Activated CD8-positive, alpha-beta memory T cell treated with anti-CD3 and anti-CD28 coated beads, Interleukin-2, amount 10 ng/mL, durations not matched to agents 7 days and 5 days (primary cell): ENCODE measurements at places on chromosomes 2 and 18. TPM values are rescaled to one million over a fixed set of nuclear protein-coding genes. Genes with fewer than 3 reads are reported as not detected.

The POTEI gene
- not detected for total RNA-seq

DNA sequence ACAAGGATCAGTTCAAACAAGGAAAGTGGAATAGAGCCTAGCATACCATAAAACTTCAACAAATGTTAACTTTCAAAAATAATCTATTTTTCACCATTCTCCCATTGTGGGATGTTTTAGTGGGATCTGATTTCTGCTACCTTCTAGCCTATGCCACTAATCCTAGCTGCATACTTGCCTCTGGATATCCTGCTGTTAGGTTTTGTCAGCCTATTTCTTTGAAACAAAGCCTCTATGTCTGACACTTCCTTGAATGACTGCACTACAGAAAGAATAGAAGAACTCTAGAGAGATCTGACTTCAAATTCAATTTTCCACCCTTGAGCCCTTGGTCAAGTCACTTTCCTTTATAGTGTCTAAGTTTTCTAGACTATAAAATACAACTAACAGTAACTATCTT lies 291.5 kb downstream of the PTH2R start:
- no peaks in the 10 kb centered on the region for H3K36me3 ChIP-seq
- no peak overlapping the region for H3K27ac ChIP-seq
- H3K27me3 ChIP-seq, result no peaks in the 10 kb centered on the region
- no peak for DNase-seq
- no peak overlapping the region for H3K4me3 ChIP-seq

The PAIP2B gene
- 1.1 TPM for total RNA-seq

The NFATC1 gene
- total RNA-seq, result 27.8 TPM

DNA sequence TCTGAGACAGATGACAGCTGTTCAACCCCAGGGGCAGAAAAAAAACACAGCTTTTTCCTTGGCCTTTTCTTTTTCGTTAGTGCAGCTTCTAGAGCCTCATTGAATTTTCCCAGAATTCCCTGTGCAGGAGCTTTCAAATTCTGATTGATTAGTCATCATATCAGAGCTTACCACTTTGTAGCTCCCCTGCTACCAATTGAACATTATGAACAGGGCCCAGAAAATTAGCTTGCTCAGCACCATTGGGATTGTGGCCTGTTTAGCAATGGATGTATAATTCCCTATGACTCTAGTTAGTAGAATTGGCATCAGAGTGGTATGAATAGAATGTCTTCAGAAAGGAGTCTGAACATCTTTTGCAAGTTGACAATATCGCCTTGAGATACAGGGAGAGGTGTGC lies 631.1 kb downstream of the DCC start:
- H3K36me3 ChIP-seq, result no peaks in the 10 kb centered on the region
- no peak overlapping the region for H3K4me3 ChIP-seq
- no peak for DNase-seq

DNA sequence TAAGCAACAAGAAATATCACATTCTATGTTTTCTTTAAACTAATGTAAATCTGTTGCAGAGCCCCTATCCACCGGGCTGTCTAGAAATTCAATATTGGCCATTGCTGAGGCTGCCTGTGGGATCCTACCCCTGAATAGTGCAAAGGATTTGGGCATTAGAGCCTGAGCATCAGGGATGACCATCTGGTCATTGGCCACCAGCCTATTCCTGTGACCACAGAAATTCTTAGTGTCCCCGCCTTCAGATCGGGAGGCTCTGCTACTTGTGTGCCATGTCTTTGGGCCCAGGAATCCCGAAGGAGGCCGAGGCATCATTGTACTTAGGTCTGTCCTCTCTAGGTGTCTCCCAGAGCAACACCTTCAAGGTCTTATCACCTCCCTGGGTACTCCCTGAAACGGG lies 73.8 kb downstream of the HRH4 start:
- H3K27me3 ChIP-seq, result peaks cover 26% of the 10 kb centered on the region
- H3K4me1 ChIP-seq, result peaks cover 4% of the 10 kb centered on the region
- DNase-seq, result no peak
- no peak overlapping the region for H3K27ac ChIP-seq

- H3K4me1 ChIP-seq, result no peaks in the 10 kb centered on the region
- no peak overlapping the region for H3K27ac ChIP-seq
- no peak overlapping the region for H3K4me3 ChIP-seq
These were observed 132.4 kb upstream of the GPC1 start for GRCh38 chr2:240302933-240303595.

DNA sequence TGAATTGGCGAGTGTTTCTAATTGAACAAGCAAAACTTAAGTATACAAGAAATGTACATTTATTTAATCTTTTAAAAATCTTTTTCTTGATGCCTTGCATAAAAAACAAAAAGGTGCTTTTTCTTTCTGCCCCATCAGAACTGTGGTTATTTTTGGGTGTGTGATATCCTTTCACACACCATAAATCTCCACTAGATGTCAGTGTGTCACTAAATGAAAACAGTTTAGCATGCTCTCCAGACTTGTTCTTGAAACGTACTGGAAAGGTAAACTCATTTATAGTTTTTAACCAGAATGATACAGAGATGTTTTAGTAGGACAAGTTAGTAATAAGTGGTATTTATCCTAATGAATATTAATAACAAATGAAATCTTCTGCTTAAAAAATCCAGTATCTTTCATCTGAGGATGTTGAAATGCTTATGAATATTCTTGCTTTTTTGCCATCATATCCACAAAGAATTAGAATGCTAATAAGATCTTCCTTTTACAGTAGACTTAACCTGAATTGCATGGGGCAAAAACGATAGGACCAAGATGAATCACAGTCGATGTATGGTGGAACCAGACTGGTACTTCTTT lies 96.8 kb downstream of the UBE2E3 start:
- no peak overlapping the region for H3K27ac ChIP-seq
- no peak overlapping the region for H3K4me3 ChIP-seq
- H3K27me3 ChIP-seq, result no peaks in the 10 kb centered on the region
- H3K36me3 ChIP-seq, result no peaks in the 10 kb centered on the region
- peak; percentile 45 for DNase-seq

GRCh38 chr18:41936471-41937134 lies 18.4 kb upstream of the PIK3C3 start:
- no peak for DNase-seq
- H3K27ac ChIP-seq, result no peak overlapping the region
- no peaks in the 10 kb centered on the region for H3K36me3 ChIP-seq
- peaks cover 8% of the 10 kb centered on the region for H3K4me1 ChIP-seq
- peaks cover 14% of the 10 kb centered on the region for H3K27me3 ChIP-seq

The CD8A gene
- total RNA-seq, result 756 TPM

DNA sequence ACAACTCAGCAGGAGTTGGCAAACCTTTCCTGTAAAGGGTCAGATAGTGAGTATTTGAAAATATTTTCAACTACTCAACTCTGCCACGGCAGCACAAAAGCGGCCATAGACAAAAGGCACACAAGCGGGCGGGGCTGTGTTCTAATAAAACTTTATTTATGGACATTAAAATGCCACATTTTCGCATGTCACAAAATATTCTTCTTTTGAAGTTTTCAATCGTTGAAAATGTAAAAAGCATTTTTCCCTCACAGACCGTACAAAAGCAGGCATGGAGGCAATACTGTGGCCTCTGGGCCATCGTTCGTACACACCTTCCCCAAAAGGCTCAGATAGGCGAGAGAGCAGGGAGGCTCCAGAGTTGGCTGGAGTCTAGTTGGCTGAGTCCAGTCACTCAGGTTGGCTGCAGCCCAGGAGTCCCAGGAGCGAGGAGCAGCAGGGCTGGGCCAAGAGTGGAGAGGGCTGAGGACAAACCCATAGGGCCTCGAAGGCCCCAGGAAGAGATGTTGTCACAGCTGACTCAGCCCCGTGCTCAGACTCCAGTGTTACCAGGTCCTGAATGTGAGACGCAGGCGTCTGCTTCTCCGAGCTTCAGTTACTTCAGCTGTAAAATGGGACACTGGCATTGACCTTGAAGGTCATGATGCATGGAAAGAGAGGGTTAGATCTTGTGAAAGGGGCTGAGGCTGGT lies 42.5 kb downstream of the SDC1 start:
- H3K27me3 ChIP-seq, result peaks cover 3% of the 10 kb centered on the region
- no peak overlapping the region for H3K27ac ChIP-seq
- H3K36me3 ChIP-seq, result no peaks in the 10 kb centered on the region

The IL1R1 gene
- total RNA-seq, result 0.41 TPM

- H3K27me3 ChIP-seq, result no peaks in the 10 kb centered on the region
- no peaks in the 10 kb centered on the region for H3K36me3 ChIP-seq
- H3K4me1 ChIP-seq, result peaks cover 14% of the 10 kb centered on the region
- no peak overlapping the region for H3K27ac ChIP-seq
- no peak for DNase-seq
These were observed 282.7 kb upstream of the STON1 start for GRCh38 chr2:48247206-48247605.

GRCh38 chr2:147663962-147664361 lies 180.9 kb upstream of the ACVR2A start:
- no peak for DNase-seq
- no peaks in the 10 kb centered on the region for H3K27me3 ChIP-seq
- H3K4me3 ChIP-seq, result peak overlapping the region; percentile 49

The KCNF1 gene
- total RNA-seq, result not detected

GRCh38 chr2:200350850-200351285 lies 44.4 kb downstream of the SPATS2L start:
- H3K27ac ChIP-seq, result no peak overlapping the region
- no peaks in the 10 kb centered on the region for H3K27me3 ChIP-seq
- no peak for DNase-seq
- peaks cover 5% of the 10 kb centered on the region for H3K4me1 ChIP-seq

DNA sequence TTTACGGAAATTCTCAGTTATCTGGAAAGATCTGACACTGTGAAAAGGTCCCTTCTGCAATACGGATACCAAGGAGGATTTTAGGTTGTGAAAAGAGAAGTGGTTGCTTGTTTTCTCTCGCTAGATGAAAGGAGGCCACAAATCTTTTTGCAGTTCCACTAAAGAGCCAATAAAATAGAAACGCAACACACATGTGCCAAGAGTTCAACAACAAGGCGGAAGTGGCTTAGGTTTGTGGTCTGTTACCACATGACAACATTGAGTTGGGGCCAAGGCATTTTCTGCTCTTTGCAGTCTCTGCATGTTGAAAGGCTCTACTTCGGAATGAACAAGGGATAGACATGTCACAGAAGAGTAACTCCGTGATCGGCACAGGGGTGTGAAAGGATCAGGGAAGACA lies 115.7 kb upstream of the OSR1 start:
- peaks cover 74% of the 10 kb centered on the region for H3K27me3 ChIP-seq
- H3K4me3 ChIP-seq, result no peak overlapping the region
- H3K36me3 ChIP-seq, result peaks cover 3% of the 10 kb centered on the region
- peak; percentile 85 for DNase-seq
- H3K27ac ChIP-seq, result peak overlapping the region; percentile 9

DNA sequence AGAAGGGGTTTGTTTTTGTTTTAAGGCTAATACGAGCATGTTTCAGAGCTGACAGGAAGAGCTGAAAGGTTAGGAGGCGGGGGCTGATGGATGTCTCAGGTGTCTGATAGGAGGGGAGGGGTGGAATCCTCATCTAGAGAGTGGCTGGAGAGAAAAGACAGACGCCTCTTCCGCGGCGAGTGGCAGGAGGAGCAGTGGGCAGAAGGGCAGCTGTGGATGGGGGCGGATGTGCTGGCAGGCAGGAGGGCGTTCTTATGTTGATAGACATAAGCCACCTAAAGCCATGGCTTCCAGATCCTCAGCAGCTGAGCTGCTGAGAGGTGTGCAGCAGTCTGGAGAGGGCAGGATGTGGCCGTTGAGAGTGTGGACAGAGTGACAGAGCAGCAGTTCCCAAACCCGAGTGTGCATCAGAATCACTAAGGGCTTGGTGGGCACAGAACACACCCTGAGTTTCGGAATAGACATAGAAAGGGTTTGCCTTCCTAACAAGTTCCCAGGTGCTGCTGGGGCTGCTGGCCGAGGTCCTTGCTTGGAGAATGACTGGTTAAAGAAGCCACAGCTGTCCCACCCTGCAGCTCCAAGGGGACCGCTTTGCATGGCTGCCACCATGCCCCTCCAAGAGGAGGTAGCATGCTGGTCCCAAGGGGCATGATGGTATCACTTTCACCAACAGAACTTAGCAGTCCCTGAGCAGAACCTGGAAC lies 3.0 kb upstream of the ITM2C start:
- H3K27ac ChIP-seq, result peak overlapping the region; percentile 7
- peak; percentile 59 for DNase-seq
- no peak overlapping the region for H3K4me3 ChIP-seq
- H3K4me1 ChIP-seq, result peaks cover 36% of the 10 kb centered on the region
- no peaks in the 10 kb centered on the region for H3K36me3 ChIP-seq
